ENCODE measurements at places on chromosomes 4 and X. TPM values are rescaled to one million over a fixed set of nuclear protein-coding genes. Genes with fewer than 3 reads are reported as not detected.

Gene GLA
- 40.2 TPM for total RNA-seq

Gene GALNTL6
- not detected for total RNA-seq

Gene KLHL2
- total RNA-seq = 22.2 TPM

Gene ADH7
- total RNA-seq = not detected

Gene RAP2C
- 32.5 TPM for total RNA-seq

Gene RNF4
- total RNA-seq = 108 TPM

Gene CENPVL3
- total RNA-seq = not detected

Gene NR3C2
- 2.2 TPM for total RNA-seq

Gene XK
- 0.14 TPM for total RNA-seq

Gene AKAP4
- not detected for total RNA-seq

Gene MAGEB10
- not detected for total RNA-seq

Gene CLCN5
- total RNA-seq = 5.3 TPM

Gene SPANXC
- total RNA-seq = not detected

Gene SPIN2B
- total RNA-seq = 7.1 TPM

Gene CYSLTR1
- 2.1 TPM for total RNA-seq

Gene HHIP
- total RNA-seq = not detected

Gene DCAF8L1
- total RNA-seq = not detected

Gene MAGEB3
- total RNA-seq = not detected

Gene ERVMER34-1
- not detected for total RNA-seq

Gene VCX
- not detected for total RNA-seq

Gene KDR
- not detected for total RNA-seq

Gene NHS
- 10.1 TPM for total RNA-seq

Gene ZNF827
- 24.7 TPM for total RNA-seq
